NCI-H526 (cell line): ENCODE measurements at places on chromosomes 3 and 15.

DNA sequence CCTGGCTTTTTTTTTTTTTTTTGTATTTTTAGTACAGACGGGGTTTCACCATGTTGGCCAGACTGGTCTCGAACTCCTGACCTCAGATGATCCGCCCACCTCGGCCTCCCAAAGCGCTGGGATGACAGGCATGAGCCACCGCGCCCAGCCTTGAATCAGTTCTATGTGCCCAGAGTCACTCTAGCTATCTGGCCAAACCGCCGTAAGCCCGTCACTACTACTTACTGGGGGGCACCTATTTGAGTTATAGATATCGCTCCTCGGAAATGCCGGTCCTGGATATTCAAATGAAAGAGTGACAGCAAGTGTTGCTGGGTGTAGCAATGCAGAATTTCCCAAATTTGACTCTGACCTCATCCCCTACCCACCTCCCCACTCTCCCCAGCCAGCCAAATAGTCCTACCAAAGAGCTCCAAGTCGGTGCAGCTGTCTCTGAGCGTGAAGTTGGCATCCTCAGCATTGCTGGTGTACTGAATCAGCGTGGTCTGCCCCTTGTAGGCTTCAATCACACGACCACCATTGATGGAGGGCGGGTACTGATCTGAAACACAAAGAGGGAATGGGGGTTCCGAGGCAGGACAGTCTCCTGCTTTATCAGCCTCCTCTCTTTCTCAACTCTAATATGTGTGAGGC is 38.1 kb downstream of the MUC20 start:
- DNase-seq, result no peak

- DNase-seq, result peak; percentile 40
Observed at GRCh38 chr3:157532529-157533297, 29.5 kb upstream of the VEPH1 start.

DNA sequence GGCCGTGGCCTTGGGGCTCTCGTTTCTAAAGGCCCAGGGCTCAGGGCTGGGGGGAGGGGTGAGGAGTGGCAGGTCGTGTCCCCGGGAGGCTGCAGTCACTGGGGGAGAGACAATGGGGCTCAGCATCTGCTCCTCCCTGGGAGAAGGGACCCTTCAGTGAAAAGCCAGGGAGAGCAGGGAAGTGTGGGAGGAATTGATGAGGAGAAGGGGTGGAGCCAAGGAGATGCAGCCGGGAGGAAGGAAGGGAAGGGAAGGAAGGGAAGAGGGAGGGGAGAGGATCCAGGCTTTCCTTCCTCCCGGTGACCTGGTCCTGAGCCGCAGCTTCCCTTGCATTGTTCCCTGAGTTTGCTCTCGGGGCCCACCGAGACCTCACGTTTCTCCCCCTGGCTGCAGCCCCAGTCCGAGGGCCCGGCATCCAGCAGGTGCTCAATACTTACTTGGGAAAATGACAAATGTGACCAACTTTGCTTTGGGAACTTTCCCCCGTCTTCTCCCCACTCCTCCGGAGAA is 1.4 kb upstream of the ZNF710 start:
- no peak for DNase-seq

- DNase-seq, result no peak
Observed at GRCh38 chr15:76153241-76154197, 93.7 kb downstream of the TMEM266 start.

GRCh38 chr15:99752556-99752955 is 19.3 kb upstream of the LYSMD4 start:
- DNase-seq, result no peak
